HFFc6 (cell line): ENCODE measurements at places on chromosomes 3 and 15. TPM values are rescaled to one million over a fixed set of nuclear protein-coding genes. Genes with fewer than 3 reads are reported as not detected.

TM4SF4 gene
- 0.60 and 1.3 TPM in 2 replicates for total RNA-seq

DNA sequence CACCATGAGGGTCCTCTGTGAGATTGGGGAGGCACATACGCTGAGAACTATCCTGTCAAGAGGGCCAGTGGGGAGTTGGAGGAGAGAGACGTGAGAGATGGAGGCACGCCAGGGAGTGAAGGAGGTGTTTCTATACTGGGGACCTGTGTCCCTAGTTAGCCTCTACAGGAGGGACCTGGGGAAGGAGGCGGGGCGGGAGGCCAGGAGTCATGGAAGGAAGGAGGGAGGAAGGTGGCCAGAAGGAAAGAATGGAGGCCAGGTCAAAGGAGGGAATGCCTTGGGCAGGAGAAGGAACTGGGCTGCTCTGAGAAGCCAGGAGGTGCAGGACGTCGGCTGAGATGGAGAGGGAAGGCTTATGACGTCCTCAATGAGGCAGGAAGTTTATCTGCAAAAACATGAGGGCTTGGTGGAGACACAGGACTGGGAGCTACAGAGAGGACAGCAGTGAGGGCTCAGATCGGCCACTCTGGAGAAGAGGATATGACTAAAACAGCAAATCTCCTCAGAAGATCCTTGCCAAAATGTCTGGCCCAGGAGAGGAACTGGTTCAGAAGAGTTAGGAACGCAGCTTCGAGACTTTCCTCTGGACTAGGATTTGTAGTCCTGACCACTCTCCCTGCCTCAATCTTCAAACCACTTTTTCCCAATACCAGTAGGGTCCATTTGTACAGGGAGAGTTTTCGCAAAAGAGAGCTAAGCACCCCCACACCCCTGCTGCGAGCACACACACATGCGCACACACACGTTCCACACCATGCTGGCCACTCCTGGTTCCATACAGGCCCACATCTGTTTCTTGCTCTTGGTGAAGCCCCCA is 59.9 kb downstream of the ADCY5 start:
- no peak for DNase-seq
- no peaks in the 10 kb centered on the region for H3K36me3 ChIP-seq
- peaks cover 47% of the 10 kb centered on the region for H3K4me1 ChIP-seq
- H3K4me3 ChIP-seq = no peak overlapping the region
- no peak overlapping the region for H3K27ac ChIP-seq

DNA sequence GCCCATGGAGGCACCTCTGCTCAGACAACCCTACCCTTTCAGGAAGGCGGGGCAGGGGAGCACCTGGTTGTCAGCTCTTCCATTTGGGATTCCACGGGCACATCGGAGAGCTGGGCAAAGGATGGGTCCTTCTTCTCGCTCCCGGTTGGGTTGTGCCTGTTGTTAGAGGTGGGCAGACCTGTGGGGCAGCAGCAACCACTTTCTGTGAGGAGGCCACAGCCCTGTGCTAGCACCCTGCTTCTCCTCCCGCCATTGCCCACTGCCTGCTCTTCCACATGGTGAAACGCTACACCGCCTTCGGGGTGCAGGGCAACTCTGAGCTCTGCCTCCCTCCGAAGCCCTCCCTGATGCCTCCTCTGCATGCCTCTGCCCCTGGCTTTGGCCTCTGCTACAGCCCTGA is 7.0 kb upstream of the HHATL start:
- no peak overlapping the region for H3K4me3 ChIP-seq
- H3K27me3 ChIP-seq = peaks cover 49% of the 10 kb centered on the region
- no peak overlapping the region for H3K27ac ChIP-seq
- H3K36me3 ChIP-seq = no peaks in the 10 kb centered on the region
- no peak for DNase-seq

DNA sequence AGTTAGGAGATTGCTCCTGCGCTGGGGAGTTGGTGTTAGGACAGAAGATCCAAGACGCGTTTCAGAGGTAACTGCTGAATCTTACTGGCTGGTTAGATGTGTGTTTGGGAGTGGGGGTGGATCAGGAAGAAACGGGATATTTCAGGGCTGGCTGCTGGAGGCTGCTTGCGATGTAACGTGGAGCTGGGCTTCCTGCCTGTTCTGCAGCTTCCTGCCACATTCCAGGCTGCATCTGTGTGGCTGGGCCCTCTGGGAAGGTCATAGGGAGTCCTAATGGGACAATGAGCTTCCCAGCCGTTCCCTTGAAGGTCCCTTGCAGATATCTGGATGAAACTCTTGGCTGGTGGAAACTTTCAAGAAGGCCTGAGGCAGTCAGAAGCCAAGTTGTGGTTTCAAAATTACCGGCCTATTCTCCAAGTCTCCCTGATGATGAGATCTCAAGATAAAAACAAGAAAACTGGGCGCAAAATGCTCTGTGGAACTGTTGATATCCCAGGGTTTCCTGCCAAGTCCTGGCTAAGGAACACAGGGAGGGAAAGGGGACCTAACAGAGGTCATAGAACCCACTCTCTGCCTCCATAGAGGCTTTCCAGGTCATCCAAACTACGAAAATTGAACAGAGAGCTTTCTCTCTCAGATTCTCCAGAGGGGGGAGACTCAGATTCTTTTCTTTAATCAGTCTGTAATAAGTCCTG is 67.0 kb downstream of the NOX5 start:
- peak; percentile 43 for DNase-seq
- peak overlapping the region; percentile 7 for H3K4me3 ChIP-seq
- peak overlapping the region; percentile 46 for H3K27ac ChIP-seq
- peaks cover 28% of the 10 kb centered on the region for H3K4me1 ChIP-seq
- peaks cover 5% of the 10 kb centered on the region for H3K27me3 ChIP-seq
- no peaks in the 10 kb centered on the region for H3K36me3 ChIP-seq

DNA sequence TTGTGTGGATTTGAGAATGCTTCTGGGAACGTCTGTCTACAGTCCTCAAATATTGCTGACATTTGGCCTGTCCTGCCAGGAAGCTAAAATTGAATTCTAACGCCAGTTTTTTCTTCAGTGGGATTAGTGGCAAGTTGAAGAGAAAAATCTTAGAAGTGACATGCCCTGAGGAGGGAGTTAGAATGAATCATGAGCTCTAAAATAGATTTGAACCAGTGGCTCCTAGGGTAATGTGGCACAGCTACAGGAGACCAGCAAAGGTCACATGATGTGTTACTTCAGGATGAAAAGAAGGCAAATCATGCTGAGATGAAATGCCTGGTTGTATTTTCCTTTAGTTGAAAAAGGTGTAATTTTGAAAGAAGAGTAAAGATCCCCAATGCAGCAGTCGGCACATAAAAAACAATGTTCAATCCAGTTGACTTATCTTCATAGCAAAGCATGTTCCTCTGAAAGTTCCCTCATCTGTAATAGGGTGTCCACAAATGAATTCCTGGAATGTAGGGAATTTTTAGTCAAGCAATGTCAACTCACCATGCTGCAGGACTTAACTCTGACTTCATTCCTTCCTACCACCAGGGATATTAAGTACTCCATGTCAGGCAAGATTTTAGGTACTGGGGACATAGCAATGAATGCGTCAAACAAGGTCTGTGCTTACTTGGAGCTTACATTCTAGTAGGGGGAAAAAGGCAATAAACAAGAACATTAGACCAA is 171.6 kb downstream of the CADPS start:
- H3K4me3 ChIP-seq = no peak overlapping the region
- no peaks in the 10 kb centered on the region for H3K36me3 ChIP-seq
- H3K27ac ChIP-seq = no peak overlapping the region
- no peaks in the 10 kb centered on the region for H3K4me1 ChIP-seq
- no peak for DNase-seq
- no peaks in the 10 kb centered on the region for H3K27me3 ChIP-seq

- no peak overlapping the region for H3K27ac ChIP-seq
- H3K4me3 ChIP-seq = no peak overlapping the region
- H3K27me3 ChIP-seq = no peaks in the 10 kb centered on the region; the same call in 1 of the 2 replicates
- H3K4me1 ChIP-seq = peaks cover 67% of the 10 kb centered on the region
- H3K36me3 ChIP-seq = no peaks in the 10 kb centered on the region
- no peak for DNase-seq
Observed at GRCh38 chr3:31410411-31410810, 122.3 kb upstream of the STT3B start.
